Stimulated activated CD4-positive, alpha-beta T cell treated with anti-CD3 and anti-CD28 coated beads, Interleukin-12 subunit alpha, Interleukin-12 subunit beta, amount 100 ng/mL, for 48 hours (primary cell): ENCODE measurements at places on chromosomes 1 and 21.

DNA sequence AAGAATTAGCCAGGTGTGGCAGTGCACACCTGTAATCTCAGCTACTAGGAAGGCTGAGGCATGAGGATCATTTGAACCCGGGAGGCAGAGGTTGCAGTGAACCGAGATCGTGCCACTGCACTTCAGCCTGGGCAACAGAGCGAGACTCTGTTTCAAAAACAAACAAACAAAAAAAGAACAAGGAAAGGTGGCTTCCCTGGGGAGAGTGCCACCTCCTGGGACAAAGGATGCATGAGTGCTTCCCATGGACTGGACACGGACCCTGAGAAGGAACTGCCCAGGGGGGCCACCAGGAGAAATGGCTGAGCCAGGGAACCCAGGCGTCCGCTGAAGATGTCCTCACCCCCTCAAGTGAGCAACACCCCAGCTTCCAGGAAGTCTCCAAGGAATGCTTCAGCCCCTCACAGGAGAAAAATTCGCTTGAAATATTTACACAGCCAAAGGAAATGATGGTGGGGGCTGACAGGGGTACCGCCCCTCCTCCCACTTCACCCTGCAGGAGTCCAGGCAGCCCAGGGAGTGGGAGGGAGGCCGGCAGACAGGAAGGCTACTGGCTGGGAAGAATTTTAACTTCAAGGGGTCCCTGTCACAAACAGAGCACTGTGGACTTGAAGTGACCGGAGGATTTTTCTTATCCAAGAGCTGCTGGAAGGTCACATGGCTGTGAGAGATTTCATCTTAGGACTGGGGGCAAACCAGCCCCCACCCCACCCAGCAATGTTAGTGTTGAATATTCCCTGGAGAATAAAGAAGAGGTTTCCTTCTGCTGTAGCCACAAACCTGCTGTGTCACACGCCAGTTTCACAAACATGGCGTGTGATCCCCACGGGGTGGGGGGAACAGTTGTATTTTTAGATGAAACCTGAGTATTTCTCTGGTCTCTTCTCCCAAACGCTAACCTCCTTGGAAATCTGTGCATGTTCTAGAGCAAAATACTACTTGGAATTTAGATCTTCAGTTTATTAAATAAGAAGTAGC, 90.8 kb upstream of the SLC25A33 start:
- no peak for DNase-seq

- DNase-seq = no peak
These were observed 231.3 kb upstream of the DAB1 start for GRCh38 chr1:57655161-57655560.

- DNase-seq = no peak
These were observed 965.8 kb downstream of the PLA2G4A start for GRCh38 chr1:187794561-187794960.

- peak; percentile 57 for DNase-seq
These were observed 1.1 kb downstream of the LAMB3 start for GRCh38 chr1:209651138-209651587.

- DNase-seq = no peak
These were observed 37.4 kb upstream of the NTPCR start for GRCh38 chr1:232912845-232913580.

DNA sequence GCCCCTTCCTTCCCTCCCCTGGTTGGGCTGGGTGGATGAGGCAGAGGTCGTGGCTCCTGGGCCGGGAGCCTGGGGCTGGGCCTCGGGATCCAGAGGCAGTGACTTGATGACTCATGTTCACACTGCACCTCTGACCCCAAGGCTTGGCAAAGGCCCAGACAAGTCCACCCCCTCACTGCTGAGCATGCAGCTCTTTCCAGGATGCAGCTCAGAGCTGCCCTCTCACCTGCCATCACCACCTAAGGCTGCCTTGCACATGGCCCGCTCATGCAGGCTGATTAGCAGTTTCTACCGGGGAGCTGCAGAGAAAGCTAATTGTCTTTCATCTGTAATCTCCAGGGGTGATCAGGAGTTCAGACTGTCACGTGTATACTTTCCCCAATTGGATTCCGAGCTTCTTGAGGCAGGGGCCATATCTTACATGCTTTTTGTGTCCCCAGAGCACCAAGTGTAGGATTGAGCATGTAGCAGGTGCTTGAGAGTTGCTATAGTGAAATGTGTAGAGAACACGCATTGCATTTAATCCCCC, 62.1 kb downstream of the LRRN2 start:
- no peak for DNase-seq

GRCh38 chr1:85447006-85447943, 17.7 kb downstream of the DDAH1 start:
- no peak for DNase-seq

GRCh38 chr1:156498432-156499193, 2.0 kb downstream of the MEF2D start:
- DNase-seq = no peak

DNA sequence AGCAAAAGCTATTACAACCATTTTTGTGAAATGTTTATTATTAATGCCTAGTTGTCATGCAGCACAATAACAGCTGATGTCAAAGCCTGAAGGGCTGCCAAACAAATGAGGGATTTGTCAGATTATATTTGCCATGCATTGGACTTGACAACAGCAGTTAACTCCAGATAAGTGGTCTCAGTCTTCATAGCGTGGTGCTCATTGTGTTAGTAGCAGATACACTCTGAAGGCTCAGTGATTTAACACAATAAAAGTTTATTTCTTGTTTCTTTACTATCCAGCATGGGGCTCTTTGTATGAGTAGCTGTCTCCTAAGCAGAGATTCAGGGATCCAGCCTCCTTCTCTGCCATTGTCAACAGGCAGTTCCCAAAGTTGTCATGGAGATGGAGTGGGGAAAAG, 76.0 kb upstream of the PTGFRN start:
- DNase-seq = no peak
